CD4-positive, CD25-positive, alpha-beta regulatory T cell (primary cell): ENCODE measurements at places on chromosomes 3 and 15.

- H3K36me3 ChIP-seq: no peaks in the 10 kb centered on the region
- DNase-seq: no peak
- no peak overlapping the region for H3K27ac ChIP-seq
These were observed 17.2 kb downstream of the ST3GAL6 start for GRCh38 chr3:98780343-98780742.

DNA sequence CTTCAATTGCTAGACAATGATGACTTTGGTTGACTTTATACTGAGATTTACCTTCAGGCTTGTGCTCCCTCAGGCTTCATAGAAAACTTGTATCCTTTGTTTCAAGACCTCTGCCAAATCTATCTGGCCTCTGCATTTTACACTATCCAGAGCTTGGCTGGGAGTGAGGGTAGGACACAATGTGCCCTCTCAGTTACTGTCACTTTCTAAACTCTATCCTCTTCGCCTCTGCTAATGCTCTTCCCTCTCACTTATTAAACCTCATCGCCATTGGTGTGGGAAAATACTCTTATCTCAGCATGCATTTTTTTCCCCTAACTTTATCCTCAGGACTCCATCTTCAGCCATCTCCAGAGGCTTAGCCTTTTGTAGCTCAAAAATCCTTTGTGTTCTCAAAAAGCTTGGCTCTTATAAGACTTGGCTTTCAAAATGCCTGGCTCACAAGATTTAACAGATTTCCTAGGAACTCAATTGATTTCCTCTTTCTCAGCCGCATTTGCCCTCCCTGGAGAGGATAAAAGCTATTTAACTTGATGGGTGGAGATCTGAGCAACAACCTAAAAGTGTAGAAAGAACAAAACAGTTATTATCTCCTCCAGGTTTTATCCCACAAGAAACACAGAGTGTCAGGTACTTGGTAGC lies 28.3 kb downstream of the SUCNR1 start:
- H3K4me1 ChIP-seq: no peaks in the 10 kb centered on the region
- H3K4me3 ChIP-seq: no peak overlapping the region
- peaks cover 3% of the 10 kb centered on the region for H3K27me3 ChIP-seq
- no peak overlapping the region for H3K27ac ChIP-seq
- H3K36me3 ChIP-seq: no peaks in the 10 kb centered on the region

- no peaks in the 10 kb centered on the region for H3K27me3 ChIP-seq
- peaks cover 5% of the 10 kb centered on the region for H3K36me3 ChIP-seq
- DNase-seq: peak; percentile 44
- no peak overlapping the region for H3K4me3 ChIP-seq
- no peak overlapping the region for H3K27ac ChIP-seq
These were observed 33.9 kb downstream of the PFN2 start for GRCh38 chr3:149936812-149937230.

DNA sequence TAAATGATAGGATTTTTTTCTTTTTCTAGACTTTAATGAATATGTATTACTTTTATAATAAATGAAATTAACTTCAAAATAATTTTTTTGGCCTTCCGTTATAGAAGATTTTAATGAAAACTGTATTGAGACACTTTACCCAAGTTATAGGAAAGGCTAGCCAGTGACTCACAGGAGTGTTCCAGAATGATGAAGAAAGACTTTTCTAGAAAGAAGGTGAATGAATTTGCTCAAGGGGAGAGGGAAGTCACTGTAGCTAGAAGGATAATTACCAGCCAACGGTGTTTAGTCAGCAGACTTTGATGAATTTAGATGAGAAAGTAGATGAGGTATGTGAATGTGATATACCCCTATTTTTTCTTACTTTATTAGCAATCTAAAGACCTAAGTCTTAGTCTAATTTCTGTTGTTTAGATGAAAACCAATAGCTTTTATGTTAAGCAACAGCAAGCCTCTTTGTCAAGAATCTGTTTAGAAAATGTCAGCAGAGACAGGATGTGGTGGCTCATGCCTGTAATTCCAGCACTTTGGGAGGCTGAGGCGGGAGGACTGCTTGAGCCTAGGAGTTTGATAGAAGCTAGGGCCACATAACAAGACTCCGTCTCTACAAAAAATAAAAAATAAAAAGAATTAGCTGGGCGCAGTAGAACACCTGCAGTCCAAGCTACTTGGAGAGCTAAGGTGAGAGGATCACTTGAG lies 3.2 kb downstream of the ALAS1 start:
- no peak for DNase-seq
- no peak overlapping the region for H3K27ac ChIP-seq
- H3K27me3 ChIP-seq: no peaks in the 10 kb centered on the region
- peaks cover 53% of the 10 kb centered on the region for H3K36me3 ChIP-seq
- H3K4me1 ChIP-seq: peaks cover 28% of the 10 kb centered on the region
- H3K4me3 ChIP-seq: no peak overlapping the region

GRCh38 chr3:197289726-197290125 lies 8.7 kb downstream of the DLG1 start:
- peaks cover 8% of the 10 kb centered on the region for H3K4me1 ChIP-seq
- no peak for DNase-seq
- no peak overlapping the region for H3K27ac ChIP-seq

GRCh38 chr15:41727143-41727542 lies 47.1 kb upstream of the MAPKBP1 start:
- H3K4me3 ChIP-seq: no peak overlapping the region
- no peaks in the 10 kb centered on the region for H3K4me1 ChIP-seq
- no peak overlapping the region for H3K27ac ChIP-seq
- H3K27me3 ChIP-seq: no peaks in the 10 kb centered on the region

DNA sequence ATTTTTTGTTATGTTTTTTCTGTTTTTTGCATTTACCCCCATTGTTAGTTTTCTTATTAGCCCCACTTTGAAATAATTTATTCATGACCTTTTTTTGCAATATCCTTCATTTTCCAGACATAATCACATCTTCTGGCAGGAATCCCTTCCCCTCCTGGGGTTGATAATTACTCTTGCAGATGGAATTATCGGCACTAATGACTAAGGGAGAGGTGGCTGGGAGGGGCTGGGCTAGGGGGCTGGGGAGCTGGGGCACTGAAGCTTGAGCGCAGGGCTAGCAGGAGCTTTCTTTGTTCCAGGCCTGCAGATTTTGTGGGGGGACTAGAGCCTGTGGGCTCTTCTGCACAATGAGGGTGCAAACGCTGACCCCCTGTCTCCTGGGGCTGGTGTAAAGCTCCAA lies 77.8 kb downstream of the RAB11A start:
- H3K36me3 ChIP-seq: no peaks in the 10 kb centered on the region
- no peak for DNase-seq
- H3K27ac ChIP-seq: no peak overlapping the region
- H3K4me1 ChIP-seq: no peaks in the 10 kb centered on the region

- peaks cover 39% of the 10 kb centered on the region for H3K36me3 ChIP-seq
- H3K4me3 ChIP-seq: no peak overlapping the region
- H3K4me1 ChIP-seq: peaks cover 48% of the 10 kb centered on the region
- H3K27me3 ChIP-seq: no peaks in the 10 kb centered on the region
- no peak overlapping the region for H3K27ac ChIP-seq
- DNase-seq: no peak
These were observed 6.4 kb downstream of the PLEKHO2 start for GRCh38 chr15:64847876-64848716.

DNA sequence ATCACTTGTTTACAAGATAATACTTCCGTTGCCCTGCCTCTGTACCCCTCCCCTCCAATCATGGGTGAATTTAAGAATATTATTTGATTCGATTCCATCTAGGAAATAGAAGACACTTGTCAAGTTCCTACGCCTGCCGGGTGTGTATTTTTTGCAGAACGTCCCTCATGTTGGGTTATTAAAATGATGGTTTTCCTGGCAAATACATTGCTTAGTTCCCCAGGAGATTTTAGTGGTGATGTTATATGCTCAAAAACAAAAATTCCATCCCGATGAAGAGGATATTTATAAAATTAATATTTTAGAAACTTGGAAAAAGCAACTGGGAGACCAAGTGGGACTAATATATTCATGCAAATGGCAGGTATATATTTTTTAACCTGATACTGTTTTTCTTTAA lies 548.4 kb downstream of the EDEM1 start:
- no peaks in the 10 kb centered on the region for H3K36me3 ChIP-seq
- H3K4me3 ChIP-seq: no peak overlapping the region
- no peak for DNase-seq
- H3K4me1 ChIP-seq: no peaks in the 10 kb centered on the region
- H3K27ac ChIP-seq: no peak overlapping the region
- no peaks in the 10 kb centered on the region for H3K27me3 ChIP-seq

- peaks cover 25% of the 10 kb centered on the region for H3K4me1 ChIP-seq
- DNase-seq: no peak
- no peaks in the 10 kb centered on the region for H3K36me3 ChIP-seq
- H3K27ac ChIP-seq: no peak overlapping the region
- no peak overlapping the region for H3K4me3 ChIP-seq
These were observed 2.5 kb upstream of the ABHD5 start for GRCh38 chr3:43688245-43688650.

- H3K4me3 ChIP-seq: no peak overlapping the region
- H3K27ac ChIP-seq: no peak overlapping the region
- no peaks in the 10 kb centered on the region for H3K27me3 ChIP-seq
- no peak for DNase-seq
These were observed 4.0 kb upstream of the AEN start for GRCh38 chr15:88617031-88617722.

GRCh38 chr3:45367453-45367871 lies 20.9 kb upstream of the LARS2 start:
- H3K27ac ChIP-seq: no peak overlapping the region
- peaks cover 5% of the 10 kb centered on the region for H3K27me3 ChIP-seq
- no peak for DNase-seq
- no peak overlapping the region for H3K4me3 ChIP-seq
- H3K4me1 ChIP-seq: no peaks in the 10 kb centered on the region
- H3K36me3 ChIP-seq: no peaks in the 10 kb centered on the region

- no peak for DNase-seq
- H3K4me1 ChIP-seq: no peaks in the 10 kb centered on the region
- H3K27ac ChIP-seq: no peak overlapping the region
- peaks cover 21% of the 10 kb centered on the region for H3K36me3 ChIP-seq
These were observed 121.3 kb downstream of the STAG1 start for GRCh38 chr3:136630915-136631314.

DNA sequence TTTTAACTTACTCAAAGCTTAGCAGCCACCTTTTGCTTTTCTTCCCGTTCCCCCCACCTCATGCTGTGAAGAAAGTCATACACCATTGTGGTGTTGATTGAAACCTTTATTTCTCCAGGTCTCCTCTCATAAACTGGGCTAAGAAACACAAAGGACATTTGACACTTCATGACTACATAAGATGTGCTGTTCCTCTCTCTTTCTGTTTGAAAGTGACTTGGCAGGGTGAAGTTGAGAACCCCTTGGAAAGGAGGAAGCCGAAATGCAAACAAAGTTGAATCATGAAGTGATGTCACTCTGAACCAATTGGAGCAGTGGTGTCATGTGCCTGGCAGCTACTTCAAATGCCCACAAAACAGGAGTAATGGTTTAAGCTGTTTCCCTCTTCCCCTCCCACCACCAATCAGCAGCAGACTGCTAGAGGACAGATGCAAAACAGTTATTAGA lies 174.7 kb downstream of the IGF1R start:
- DNase-seq: no peak
- no peaks in the 10 kb centered on the region for H3K27me3 ChIP-seq
- H3K4me3 ChIP-seq: no peak overlapping the region
- no peaks in the 10 kb centered on the region for H3K4me1 ChIP-seq
- H3K27ac ChIP-seq: no peak overlapping the region

DNA sequence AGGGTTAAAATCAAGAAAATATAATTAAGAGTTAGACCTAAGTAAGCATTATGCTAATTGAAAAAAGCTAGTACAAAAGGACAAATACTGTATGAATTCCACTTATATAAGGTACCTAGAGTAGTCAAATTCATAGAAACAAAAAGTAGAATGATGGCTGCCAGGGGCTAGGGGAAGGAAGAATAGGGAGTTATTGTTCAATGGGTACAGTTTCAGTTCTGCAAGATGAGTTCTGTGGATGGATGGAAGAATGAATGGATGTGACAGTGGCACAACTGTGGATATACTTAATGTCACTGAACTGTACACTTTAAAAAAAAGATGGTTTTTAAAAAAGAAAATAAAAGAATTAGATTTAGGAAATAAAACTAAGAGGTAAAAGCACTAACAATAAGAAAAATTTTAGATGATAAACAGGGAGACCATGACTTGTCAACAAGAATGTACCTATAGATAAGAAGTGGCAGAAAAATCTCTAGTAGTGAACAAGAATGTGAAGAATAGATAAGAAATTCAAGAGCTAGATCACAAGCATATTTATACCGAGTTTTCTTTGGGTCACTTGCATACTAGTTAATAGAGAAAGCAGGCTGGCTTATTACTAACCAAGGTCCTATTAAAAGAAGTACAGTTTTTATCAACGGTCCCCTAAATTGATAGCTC lies 5.5 kb downstream of the IFT80 start:
- H3K36me3 ChIP-seq: no peaks in the 10 kb centered on the region
- H3K4me3 ChIP-seq: no peak overlapping the region
- H3K27ac ChIP-seq: no peak overlapping the region
- no peaks in the 10 kb centered on the region for H3K27me3 ChIP-seq

DNA sequence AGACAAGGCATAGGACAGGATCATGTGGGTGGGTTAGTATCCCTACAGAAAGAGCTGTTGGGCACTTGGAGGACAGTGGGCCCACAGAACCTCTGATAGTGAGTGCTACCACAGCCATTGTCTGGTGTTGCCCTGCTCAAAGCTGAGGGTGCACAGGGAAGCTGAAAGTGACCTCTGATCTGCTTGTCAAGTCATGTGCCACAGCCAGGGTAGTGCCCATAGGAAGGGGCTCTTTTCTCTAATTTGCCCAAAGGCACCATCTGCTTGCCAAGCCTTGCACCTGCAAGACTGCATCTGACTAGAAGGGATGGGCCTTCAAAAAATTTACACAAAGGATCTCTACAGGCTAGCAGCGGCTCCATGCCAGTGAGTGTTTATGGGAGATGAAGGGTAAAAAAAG lies 87.4 kb upstream of the GSK3B start:
- no peaks in the 10 kb centered on the region for H3K4me1 ChIP-seq
- H3K4me3 ChIP-seq: no peak overlapping the region
- DNase-seq: peak; percentile 4
- H3K27me3 ChIP-seq: peaks cover 4% of the 10 kb centered on the region
- H3K27ac ChIP-seq: no peak overlapping the region

DNA sequence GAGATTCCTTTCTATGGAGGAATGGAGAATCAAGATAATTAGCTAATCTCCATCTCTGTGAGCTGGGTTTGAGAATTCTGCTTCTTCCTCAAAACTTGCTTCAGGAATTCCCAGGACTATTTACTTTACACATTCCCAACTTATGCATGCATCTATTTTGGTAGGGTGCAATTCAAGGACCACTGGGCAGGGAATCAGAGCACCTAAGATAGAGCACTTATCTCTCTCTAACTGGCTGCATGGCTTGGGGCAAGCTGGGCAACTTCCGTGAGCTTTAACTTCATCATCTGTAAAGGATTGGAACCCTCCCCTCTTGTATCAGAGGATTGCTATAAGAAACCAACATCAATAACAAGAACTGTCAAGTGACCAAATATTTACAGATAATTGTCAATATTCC lies 160.2 kb downstream of the PDCD6IP start:
- no peaks in the 10 kb centered on the region for H3K4me1 ChIP-seq
- H3K4me3 ChIP-seq: no peak overlapping the region
- no peak for DNase-seq
- no peak overlapping the region for H3K27ac ChIP-seq

- H3K4me1 ChIP-seq: no peaks in the 10 kb centered on the region
- H3K27me3 ChIP-seq: no peaks in the 10 kb centered on the region
- H3K27ac ChIP-seq: no peak overlapping the region
- no peak for DNase-seq
- no peak overlapping the region for H3K4me3 ChIP-seq
- H3K36me3 ChIP-seq: no peaks in the 10 kb centered on the region
These were observed 297.1 kb downstream of the NSUN3 start for GRCh38 chr3:94359996-94360395.

GRCh38 chr3:45646051-45646585 lies 43.1 kb upstream of the SACM1L start:
- DNase-seq: no peak
- H3K4me3 ChIP-seq: no peak overlapping the region
- peaks cover 22% of the 10 kb centered on the region for H3K36me3 ChIP-seq
- no peaks in the 10 kb centered on the region for H3K4me1 ChIP-seq
